Stomach (tissue), 19 donors: ENCODE measurements at places on chromosomes 1 and 21. TPM values are rescaled to one million over a fixed set of nuclear protein-coding genes. Genes with fewer than 3 reads are reported as not detected.

ZNF648 gene
- not detected for polyA plus RNA-seq

NPHS2 gene
- polyA plus RNA-seq: not detected

UBE2U gene
- not detected for polyA plus RNA-seq

F5 gene
- polyA plus RNA-seq: 2.6 TPM

FAM167B gene
- polyA plus RNA-seq: 4.7 TPM

COL11A1 gene
- not detected for polyA plus RNA-seq

GPR52 gene
- not detected for polyA plus RNA-seq
